ENCODE measurements at places on chromosomes 4 and X. TPM values are rescaled to one million over a fixed set of nuclear protein-coding genes. Genes with fewer than 3 reads are reported as not detected.
A peak's percentile ranks its signal among the peaks of the same experiment; 100 is the strongest.

FRMPD4 gene
- 1.8 TPM for total RNA-seq

HSFX1 gene
- 0.59 TPM for total RNA-seq

DNA sequence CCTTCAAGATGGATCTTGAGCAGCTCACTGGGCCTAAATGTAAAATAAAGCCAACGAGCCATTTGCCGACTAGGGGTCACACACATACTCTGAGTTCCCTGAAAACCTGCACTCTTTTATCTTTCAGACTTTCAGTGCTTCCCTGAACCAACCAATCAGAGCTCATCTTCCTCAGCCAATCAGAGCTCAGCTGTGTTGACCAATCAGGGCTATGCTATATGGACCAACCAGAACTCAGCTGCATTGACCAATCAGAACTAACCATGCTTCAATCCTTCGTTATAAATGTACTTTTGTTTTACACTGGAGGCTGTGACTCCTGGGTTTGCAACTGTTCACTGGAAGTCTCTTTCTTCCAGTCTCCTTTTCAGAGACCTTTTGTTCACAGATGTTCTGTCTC is 19.3 kb downstream of the SLC25A53 start:
- DNase-seq: peak; percentile 34

BMP15 gene
- total RNA-seq: not detected

C1QTNF7 gene
- total RNA-seq: 0.72 TPM

- no peak for DNase-seq
Observed at GRCh38 chr4:109026588-109026987, 263.7 kb upstream of the ETNPPL start.

DNA sequence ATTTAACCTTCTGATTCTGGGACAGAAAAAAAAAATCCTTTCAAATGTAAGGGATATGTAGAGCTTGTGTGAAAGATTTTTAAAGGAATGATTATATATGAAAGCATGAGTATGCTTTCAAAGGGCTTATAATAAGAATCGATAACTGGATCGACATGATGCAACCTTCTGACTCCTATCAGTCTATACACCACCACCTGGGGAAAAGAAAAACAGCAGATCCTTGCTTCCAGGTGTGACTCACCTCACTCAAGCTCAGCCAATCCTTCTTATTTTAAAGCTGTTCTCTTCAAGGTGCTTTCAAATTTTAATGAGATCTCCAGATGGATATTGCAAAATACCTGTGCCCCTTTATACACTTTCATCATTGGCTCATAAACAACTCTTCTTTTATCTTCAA is 102.1 kb upstream of the EDNRA start:
- DNase-seq: no peak

DNA sequence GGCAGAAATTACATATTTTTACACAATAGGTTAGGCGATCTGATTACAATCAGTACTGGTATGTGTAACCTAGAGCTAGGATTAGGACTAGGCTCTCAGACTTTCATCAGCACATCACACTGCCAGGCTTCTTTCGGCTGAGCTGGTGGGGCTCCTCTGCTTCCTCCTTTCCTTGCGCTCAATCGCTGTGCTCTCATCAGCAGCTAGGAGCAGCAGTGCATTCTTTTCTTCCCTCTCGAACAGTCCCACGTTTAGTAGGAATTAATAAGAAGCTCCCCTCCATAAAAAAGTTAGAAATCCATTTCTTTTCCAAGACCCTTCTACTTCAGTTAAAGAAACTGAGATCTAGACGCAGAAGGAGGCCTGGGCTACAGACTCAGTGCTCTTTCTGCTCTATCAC is 350.4 kb downstream of the SPRY1 start:
- no peak for DNase-seq

DNA sequence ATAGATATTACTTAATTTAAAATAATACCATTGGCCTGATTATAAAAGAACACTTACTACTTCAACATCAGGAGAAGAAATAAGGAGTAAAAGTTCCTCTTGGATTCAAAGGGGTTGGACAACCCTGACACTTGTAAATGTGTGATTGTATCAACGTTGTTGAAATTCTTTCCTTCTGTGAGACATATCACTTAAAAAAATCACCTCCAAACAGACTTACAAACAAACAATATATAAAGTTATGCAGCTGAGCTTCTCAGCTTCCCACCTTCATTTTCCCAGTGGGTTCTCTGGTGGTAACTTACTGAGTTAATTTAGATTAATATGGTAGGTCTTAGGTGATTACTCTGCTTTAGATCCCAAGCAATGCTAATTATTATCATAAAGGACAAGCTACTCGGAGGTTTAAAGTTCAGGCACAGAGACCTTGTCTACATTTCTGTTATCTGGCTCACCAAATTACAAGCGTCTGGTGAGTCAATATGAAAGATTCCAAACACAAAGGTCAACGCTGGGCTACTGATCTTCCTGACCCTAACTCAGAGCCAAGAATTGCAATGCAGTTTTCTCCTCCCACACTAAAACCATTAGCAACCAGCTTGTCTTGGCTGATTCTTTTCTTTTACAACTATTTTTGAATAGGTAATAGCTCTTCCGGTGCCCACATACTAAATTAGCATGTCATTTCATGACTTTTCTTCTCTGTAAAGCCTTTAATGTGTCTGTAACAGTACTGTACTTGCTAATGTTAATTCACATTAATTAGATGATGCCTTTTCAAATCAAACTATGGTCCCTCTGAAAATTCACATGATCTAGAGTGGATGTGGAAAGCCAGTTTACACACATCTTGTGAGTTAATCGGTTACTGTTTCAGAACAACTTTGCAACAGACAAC is 157.6 kb downstream of the RASL11B start:
- peak; percentile 59 for DNase-seq

Data from osteoblast (primary cell).